Epithelial cell of umbilical artery (primary cell): ENCODE measurements at places on chromosomes 6 and 20. TPM values are rescaled to one million over a fixed set of nuclear protein-coding genes. Genes with fewer than 3 reads are reported as not detected.

The C6orf15 gene
- total RNA-seq: not detected in 2 replicates

The TAAR6 gene
- not detected in 2 replicates for total RNA-seq

The UBR2 gene
- 19.5 and 26.3 TPM in 2 replicates for total RNA-seq

The NKX2-4 gene
- total RNA-seq: not detected in 2 replicates

The MUC21 gene
- total RNA-seq: not detected in 2 replicates

The BPI gene
- not detected in 2 replicates for total RNA-seq

The PLCB1 gene
- total RNA-seq: 10.4 and 18.5 TPM in 2 replicates

The PRSS35 gene
- total RNA-seq: under 0.01 TPM in 1 of 2 replicates, not detected in the other

The TAAR8 gene
- not detected in 2 replicates for total RNA-seq

The SLC22A2 gene
- not detected in 2 replicates for total RNA-seq

The SNAI1 gene
- 0.46 and 1.6 TPM in 2 replicates for total RNA-seq

The PABPC1L gene
- total RNA-seq: 2.6 and 2.9 TPM in 2 replicates

The BPIFA1 gene
- total RNA-seq: not detected in 2 replicates

The CCR6 gene
- total RNA-seq: not detected in 2 replicates

The LAMA4 gene
- total RNA-seq: 307 and 441 TPM in 2 replicates

The VNN1 gene
- total RNA-seq: under 0.01 TPM in 1 of 2 replicates, not detected in the other

The HLA-DMB gene
- 0.97 and 2.3 TPM in 2 replicates for total RNA-seq

The DLGAP4 gene
- total RNA-seq: 7.0 and 8.1 TPM in 2 replicates

The MUC22 gene
- not detected in 2 replicates for total RNA-seq

The MEP1A gene
- total RNA-seq: not detected in 2 replicates
